ENCODE measurements at places on chromosomes 3 and 15.

DNA sequence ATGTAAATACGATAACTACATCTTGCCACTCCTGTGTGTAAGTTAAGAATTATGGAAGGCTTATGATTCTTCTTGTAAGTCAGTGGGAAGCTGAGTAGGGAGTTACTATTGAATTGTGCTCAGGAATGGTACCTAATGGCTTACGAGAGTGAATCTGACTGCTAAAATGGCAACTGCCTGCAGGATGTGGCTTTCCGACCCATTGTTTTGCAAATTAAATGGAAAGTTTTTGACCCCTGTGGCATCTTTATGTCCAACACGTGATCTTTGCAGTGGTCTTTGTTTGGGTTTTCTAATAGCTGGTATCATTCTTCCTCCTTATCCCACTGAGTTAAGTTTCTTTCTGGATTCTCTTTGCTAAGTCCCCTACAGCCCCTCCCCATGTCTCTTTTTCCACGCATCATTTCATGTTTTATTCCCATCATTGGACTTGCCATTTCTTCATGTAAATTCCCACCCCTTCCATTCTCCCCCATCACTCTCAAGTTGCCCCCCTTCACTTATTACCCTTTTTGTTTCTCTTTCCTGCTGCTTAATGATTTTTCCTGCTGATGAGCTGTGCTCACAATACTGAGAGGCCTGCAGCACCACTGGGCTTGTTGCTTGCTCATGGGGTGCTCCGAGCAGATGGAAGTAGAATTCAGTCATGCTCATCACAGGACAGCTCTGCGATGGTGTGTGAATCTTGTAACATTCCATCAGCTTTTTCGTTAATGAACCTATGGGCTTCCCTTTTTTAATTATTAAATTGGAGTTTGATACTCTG lies 428.2 kb upstream of the IL12A start:
- no peak for DNase-seq

GRCh38 chr15:79769069-79769481 lies 127.7 kb downstream of the MTHFS start:
- DNase-seq: no peak

DNA sequence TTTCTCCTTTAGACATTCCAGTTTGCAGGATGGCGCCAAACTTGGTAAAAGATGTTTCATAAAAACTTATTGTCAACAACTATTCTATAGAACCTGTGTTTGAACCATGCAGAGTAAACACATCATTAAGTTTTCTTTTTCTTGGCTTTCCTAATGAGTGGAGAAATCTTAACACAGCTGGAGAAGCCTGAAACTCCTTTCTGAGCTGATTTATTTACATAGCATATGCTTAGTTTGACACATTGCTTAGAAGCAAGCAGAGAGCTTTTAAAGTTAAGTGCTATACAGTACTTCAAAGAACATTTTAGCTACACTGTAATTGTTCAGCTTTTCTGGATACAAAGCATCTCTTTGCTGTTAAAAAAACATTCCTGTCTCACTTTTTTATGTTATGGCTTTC lies 61.0 kb upstream of the PAQR5 start:
- DNase-seq: no peak

- peak; percentile 43 for DNase-seq
Observed at GRCh38 chr3:8856071-8856470, 86.7 kb upstream of the OXTR start.

DNA sequence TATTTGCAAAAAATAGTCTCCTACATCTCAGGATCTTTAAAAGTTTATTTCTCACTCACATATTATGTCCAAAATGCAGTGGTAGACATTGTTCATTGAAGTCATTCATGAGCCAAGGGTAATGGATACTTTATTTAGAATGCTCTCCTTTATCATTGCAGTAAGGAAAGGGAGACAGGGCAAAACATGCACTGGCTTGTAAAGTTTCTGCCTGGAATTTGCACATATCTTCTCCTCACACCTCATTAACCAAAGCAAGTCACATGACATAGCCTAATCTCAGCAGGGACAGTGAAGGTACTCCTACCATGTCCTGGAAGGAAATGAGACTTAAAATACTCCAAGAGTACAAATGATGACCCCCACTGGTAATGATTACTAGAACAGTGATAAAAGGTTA lies 333.7 kb upstream of the EPHA3 start:
- DNase-seq: no peak

DNA sequence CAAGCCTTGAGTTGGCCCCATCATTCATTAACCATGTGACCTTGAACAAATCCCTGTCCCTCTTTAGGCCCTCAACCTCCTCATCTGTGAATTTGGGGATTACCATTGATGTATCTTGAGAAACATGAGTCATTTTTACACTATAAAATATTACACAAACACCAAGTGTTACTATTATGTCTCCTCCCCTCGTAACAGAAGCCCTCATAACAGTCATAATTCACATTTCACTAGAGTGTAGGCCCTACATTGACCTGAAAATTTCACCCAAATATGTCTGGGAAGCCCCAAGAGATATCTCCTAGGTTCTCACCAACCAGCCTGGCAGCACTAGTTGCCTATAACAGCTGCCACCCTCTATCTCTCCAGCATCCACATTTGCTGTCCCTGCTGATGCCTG lies 15.8 kb upstream of the SLC6A1 start:
- DNase-seq: no peak

- no peak for DNase-seq
Observed at GRCh38 chr3:177385831-177386301, 188.6 kb upstream of the TBL1XR1 start.

GRCh38 chr15:71048913-71049675 lies 66.2 kb upstream of the THSD4 start:
- no peak for DNase-seq

DNA sequence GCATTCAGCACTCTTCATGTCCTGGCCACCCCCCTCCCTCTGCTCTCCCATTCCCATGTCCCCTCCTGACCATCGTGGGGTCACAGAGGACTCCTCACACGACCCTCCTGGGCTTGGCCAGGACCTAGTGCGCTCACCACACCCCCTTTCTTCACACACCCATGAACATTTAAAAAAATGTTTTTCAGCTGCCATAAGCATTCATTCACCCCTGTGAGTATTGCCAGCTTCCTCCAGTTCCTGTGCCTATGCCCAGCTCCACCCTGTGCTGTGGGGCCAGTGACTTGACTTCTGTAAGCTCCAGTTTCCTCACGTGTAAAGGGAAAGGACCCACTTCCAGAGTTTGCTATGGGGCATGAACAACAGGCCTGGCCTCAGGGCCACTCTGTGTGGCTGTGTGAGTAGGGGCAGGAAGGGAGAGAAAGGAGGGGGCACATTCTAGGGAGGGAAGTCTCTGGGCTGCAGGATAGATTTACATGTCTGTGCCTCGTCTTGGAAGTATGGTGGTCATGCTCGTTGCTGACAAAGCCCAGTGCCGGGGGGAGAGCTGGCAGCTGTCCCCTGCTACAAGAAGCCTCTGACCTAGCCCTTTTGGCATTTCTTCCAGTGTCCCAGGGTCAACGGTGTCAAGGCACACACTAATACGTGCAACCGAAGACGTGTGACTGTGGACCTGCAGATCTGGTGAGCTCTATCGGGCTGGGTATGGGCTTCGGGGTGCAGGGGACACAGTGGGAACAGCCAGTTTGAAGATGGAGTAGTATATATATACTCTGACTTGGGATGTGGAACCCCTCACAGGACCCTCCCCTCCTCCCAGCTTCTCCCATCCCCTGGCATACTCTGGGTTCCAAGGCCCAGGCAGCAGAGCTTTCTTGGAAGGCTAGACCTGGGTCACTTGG lies 22.8 kb downstream of the ESYT3 start:
- DNase-seq: no peak

DNA sequence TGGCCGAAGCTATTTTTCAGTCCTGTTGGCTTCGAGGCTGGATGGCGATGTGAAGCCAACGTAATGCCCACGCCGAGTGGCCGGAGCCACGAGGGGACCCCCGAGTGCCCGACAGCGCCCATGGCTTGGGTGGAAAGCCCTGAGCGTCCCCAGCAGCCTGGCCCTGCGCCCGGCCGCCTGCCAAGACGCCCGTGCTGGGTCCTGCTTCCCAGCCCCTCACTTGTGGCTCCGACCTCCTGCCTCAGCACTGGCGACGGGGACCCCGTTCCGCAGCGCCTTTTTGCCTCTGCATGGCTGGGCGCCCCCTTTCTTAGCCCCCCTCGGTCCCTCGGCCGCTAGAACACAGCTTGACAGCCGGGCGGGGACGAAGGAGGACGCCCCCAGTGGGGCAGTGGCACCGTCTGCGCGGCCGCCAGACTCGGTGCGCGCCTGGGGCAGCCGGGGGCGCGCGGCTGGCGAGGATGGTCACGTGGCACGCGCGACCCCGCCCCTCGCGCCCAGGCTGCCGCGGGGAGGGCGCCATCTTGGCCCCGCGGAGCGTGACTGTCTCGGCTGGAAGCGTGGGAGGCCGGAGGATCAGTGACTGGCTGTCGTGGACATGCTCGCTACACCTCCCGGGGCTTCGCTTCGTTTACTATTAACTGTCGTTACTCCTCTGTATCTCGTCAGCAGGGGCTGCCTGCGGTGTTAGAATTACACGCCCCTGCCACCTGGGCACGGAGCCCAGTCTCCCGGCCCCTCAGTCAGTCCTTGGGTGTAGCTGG lies 626 bp upstream of the GPR176 start:
- peak; percentile 73 for DNase-seq

DNA sequence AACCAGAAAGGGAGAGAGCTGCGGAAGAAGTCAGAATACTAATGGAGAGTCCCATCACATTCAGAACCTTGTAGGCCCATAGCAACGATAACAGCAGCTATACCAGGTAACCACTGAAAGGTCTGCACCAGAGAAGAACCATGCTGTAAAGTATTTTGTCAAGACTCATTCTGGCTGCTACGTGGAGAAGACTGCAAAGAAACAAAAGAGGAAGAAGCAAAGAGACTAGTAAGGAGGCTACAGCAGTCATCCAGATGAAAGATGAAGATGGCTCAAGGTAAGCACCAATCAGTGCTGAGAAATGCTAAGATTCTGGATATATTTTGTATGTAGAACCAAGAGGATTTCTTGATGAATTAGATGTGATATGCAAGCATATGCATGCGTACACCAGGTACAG lies 39.6 kb downstream of the ACAP2 start:
- DNase-seq: no peak

DNA sequence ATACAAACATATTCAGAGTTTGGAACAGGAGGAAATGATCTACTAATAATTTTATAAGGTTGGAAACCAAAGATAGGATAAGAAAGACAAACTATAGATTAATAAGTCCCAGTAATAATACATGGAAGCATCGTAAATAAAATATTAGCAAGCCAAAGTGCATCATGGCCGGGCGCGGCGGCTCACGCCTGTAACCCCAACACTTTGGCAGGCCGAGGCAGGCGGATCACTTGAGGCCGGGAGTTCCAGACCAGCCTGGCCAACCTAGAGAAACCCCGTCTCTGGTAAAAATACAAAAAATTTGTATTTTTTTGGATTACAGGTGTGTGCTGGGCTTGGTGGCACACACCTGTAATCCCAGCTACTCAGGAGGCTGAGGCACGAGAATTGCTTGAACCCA lies 14.9 kb downstream of the MUC4 start:
- no peak for DNase-seq

DNA sequence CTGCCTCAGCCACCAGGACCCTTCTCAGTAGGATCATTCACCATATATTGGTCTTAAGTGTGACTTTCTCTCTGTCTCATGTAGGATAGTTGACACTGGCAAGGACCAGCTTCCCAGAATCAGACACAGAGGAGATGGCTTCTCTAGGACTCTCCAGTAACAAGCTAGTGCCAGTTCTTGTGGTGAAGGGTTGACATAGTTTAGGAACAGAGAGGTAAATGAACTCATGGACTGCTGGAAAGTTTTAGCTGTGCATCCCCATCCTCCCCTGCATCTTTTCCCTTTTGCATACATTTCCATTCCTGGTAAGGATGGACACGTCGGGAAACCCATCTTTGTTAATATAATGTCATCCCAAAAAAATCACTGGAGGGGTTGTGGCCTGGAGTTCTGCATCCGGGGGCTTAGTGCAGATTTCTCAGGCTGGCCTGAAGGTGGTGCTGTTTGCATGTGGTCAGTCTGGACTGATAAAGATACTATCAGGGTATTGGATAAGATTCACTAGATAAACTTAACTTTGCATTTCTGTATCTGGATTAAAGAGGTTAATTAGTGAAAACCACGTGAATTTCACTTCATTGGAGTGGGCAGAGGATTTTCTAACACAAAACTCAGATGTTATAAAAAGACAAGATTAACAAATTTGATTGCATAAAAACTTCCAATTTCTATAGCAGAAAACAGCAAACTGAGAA lies 110.8 kb downstream of the TBC1D2B start:
- DNase-seq: peak; percentile 53

- DNase-seq: no peak
Observed at GRCh38 chr3:158531334-158531733, 39.7 kb upstream of the MLF1 start.

DNA sequence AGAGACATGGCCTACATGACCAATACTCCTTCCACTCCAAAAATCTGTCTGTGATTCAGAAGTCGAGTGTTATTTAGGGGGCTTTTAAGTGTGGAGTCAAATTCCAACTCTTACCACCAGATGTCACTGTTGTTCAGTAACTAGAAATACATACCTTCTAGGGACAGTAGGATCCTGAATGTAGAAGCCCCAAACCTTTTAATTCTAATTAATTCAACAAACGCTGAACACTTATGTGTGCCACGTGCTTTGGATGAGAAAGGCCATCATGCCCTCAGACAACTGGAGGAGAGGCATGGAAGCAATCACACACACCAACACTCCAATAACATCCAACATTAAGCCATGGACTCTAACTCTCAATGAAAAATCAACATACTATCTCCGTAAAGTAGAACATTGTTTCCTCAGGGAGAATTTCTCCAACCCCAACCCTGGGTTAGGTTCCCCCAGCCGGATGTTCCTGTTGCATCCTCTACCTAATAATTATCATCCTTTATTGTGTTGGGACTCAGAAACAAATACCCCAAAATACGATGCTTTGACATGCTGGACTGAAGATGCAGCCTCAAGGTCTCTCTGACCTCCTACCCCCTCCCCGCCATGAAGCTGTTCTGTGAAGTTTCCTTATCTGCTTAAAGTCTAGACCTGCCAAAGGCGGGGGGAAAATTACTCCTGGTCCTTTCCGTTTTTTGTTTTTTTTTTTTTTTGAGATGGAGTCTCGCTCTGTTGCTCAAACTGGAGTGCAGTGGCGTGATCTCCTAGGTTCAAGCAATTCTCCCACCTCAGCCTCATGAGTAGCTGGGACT lies 8.0 kb upstream of the CCDC13 start:
- peak; percentile 76 for DNase-seq

DNA sequence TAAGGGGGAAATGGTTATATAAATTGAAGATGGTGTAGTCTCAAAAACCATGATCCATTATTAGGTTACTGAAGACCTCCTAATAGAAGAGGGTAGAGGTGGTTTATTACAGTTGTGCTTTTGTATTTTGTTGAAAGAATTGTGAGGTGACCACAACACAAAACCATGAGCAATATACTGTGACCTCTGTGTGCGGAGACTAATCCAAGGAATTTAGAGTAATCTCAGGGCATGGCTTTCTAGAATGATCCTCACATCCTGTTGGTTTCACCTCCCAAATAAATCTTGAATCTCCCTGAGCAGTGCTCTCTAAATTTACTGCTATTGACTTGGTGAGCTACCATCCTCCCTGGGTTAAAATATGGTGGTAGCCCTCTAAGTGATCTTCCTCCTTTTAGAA lies 52.3 kb downstream of the PTPRG start:
- no peak for DNase-seq
